Fibroblast of skin of right quadriceps (primary cell): ENCODE measurements at places on chromosomes 7 and 10.

DNA sequence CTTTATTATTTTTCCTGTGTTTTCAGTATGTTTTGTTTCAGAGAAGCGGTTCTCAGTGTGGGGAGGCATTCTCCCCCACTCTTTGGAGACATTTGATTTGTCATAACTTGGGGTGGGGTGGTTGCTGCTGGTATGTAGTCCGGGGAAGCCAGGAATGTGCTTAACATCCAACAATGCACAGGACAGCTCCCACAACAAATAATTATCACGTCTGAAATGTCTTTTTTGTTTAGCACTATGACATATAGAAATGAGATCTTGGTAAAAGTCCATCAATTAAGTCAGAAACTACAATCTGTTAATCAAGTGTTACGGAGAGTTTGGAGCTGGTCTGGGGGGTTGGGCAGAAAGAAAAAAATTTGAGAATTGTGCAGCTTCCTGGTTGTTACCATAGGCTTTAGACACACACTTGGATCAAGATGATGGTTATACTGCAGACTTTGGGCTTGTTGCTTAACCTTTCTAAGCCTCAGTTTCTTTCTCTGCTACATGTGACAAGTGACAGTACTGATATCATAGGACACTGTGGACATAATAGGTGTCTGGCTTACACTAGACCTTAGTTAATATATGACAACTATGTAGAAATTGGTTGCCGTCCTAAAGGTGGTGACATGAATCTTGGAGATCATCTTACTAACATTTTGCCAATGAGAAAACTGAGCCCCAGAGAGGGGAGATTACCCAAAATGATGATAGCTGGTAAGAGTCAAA, 113.7 kb downstream of the LRMDA start:
- peak; percentile 83 for DNase-seq

DNA sequence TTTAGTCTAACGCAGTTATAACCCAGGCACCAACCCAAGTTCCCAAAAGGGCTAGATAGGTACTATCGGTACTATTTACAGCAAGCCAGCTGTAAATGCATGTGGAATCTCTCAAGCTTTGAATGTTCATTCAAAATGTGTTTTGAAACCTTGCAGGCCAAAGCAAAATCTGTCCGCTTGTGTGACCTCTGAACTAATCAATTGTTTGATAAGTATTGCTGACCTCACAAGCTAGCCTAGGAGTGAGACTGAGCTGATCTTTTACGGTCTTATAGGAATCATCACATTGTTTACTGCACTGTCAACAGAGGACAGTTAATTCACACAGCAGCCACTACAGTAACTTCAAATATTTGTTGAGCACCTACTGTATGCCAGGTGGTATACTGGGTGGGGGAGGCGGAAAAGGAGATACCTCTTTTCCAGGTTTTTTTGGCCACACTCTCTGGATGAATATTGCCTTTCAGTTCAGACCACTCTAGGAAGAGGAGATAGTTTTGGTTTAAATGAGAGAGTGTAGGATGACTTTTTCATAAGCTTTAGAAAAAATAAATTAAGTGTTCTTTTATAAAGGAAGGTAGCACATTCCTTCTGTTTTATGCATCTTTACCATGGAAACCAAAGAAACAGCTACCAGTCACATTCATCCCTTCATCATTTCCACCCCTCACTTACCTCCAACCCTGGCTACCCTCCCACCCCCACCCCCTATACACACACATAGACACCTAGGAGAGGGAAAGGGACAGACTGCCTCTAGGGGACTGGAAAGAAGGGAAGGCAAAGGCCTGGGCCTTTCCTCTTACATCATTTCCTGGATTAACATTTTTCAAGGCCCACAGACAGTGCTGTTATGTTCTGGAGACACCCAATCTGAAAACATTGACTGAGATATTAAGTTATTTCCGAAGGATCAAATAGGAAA, 2.4 kb downstream of the PAPSS2 start:
- DNase-seq = peak; percentile 46

DNA sequence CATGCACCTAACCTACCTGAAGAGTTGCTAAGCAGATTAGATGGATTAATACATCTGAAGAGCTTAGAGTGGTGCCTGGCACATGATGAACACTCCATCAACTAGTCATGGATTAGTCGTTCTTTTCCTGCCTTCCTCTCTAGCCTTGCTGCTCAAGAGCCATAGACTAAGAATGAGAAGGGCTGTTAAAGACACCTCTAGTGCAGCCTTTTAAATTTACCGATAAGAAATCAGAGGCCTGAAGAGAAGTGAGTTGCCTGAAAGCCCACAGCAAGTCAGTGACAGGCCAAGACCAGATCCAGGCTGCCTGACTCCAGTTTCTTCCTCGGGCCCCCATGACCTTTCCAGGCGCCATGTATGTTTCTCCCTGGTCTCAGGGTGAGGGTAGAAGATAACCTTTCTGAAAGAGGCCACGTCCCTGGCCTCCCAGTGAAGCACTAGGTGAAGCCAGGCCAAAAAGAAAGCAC, 6.5 kb downstream of the TSPAN15 start:
- no peak for DNase-seq

DNA sequence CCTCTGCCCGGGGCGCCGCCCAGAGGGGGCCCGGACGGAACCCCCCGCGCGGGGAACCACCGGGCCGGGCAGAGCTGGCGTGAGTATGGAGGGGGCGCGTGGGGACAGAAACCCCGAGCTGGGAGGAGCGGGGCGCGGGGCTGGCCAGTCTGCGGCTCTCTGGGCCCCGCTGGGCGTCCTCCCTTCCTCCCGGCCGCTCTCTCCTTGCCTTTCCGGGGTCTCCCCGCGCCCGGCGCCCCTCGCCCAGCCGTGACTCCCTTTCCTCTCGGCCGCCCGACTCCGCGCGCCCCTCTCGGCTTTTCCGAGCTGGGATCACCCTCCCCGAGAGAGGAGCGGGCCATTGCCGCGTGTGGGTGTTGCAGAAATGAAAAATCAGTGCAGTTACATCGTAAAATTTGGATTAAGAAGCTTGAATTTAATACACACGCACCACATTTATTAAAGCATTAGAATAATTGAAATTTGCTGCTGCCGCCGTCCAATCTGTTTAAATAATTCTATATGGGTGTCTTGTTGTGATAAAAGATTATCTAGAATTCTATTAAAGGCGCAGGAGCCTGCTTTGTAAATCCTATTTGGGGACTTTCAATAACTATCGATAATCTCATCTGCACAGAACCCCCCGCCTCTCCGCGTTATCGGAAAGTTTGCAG, 9.1 kb downstream of the UNCX start:
- DNase-seq = no peak

DNA sequence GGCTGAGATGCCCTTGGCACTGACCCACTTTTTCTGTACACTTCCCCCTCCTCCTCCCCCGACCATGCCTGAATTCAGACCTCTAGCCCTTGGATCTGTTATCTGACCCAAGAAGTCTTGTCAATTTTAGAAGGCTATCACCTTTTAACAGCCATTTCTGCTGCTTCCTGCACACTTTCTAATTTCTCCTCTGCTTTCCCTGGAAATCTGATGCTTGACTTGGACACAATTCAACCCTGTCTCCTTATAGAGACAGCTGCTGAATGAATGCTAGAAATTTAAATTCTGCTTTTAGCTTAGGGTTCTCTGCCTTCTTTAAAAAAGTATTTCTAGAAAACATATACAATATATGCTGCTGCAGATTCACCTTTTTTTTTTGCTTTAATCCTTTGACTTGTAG, 417.9 kb upstream of the KLF6 start:
- no peak for DNase-seq

DNA sequence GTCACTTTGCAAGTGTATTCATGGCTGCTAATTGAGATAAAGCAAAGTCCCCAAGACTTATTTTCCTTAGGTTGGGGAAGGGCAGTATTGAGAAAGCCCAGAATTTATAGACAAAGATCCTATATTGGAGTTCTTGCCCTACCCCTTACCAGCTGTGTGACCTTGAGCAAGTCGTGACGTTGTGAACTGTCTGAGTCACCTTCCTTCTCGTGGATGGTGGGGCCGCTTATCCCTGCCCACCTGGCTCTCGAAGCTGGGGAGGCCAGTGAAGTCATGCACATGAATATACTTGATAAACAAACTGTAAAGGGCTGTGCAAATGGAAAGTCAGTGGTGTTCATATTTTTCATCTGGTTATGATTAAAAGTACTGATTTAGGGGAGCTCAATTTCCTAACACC, 127.4 kb downstream of the TACC2 start:
- DNase-seq = no peak

DNA sequence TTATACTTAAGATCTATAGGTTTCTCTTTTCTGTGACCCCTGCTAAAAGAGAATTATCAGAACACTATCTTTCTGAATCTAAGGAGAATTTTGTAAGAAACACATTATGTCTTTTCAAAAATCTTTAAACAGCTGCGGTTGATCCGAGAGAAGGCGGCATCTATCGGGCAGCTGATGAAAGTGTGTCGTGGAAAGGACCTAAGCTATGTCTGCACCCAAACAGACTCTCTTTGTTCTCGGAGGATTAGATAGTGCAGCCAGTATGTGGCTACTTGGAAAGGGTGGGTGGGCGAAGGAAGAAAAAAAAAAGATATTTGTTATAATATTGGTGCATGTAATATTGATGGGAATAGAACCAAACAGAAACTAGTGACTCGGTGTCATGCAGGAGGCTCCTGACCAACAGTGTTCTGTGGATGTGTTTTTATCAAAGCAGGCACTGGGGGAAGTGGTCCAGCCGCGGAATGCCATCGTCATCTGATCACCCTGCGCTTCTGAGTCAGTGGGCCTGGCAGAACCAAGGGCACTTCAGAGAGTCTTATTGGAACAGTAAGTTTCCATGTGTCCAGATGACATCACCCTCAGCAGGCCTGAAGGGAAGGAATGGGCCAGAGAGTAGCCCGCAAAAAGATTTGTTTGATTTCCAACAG, 509.7 kb upstream of the AKR1E2 start:
- DNase-seq = peak; percentile 38

GRCh38 chr10:112131346-112131745, 52.2 kb downstream of the GPAM start:
- no peak for DNase-seq

DNA sequence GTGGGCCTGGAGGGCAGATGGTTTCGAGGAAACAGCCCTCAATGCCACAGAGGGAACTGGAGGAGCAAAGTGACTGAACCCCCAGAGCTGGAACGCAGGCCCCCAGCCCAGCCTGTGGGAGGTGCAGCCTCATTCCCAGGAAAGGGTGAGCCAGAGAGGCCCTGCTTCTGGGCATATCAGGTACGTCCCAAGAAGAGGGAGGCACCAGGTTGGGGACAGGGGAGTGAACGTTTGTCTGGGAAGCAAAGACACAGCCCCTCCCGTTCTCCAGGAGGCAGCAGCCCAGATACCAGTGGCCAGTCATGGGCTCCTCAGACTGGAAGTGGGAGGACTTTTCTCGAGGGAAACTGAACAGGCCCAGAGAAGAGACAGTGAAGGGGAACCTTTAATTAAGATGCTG, 74.3 kb upstream of the RET start:
- no peak for DNase-seq

- no peak for DNase-seq
These were observed 17.2 kb downstream of the SH2B2 start for GRCh38 chr7:102303669-102304422.

GRCh38 chr10:89275383-89275782, 23.8 kb upstream of the LIPA start:
- no peak for DNase-seq

DNA sequence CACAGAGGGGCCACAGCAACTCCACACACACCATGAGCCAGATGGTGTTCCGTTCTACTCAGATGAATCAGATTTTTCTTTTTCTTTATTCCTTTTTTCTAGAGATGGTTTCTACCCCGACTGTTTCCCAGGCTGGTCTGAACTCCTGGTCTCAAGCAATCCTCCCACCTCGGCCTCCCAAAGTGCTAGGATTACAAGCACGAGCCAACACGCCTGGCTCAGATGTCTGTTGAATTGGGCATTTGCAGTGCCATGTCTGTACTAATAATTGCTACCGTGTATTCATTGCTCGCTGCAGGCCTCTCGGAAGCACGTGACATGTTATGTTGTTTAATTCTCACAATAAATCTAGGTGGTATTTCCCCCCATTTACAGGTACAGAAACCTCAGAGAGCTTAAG, 67.2 kb downstream of the RABGEF1 start:
- no peak for DNase-seq
